ENCODE measurements at places on chromosomes 7 and 10.
A peak's percentile ranks its signal among the peaks of the same experiment; 100 is the strongest.

- peak; percentile 82 for DNase-seq
Observed at GRCh38 chr10:102644646-102645387, 538 bp downstream of the TRIM8 start.

DNA sequence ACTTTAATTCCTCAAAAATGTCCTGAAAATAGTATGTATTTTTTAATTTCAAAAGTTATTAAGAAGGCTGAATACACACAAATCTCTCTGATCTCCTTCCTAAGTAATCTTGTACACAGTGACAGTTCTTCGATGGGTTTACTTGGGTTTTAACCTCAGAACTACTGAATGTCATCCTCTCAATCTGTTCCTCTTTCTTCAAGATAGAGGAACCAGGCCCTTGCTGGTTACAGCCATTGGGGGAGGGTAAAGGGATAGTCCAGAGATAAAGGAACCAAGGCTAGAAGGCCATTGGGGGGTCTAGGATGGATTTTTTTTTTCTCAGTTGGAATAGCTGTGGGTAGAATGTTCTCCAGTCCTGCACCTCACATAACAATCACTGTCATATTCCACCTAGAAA is 224.9 kb downstream of the SKIDA1 start:
- no peak for DNase-seq

- DNase-seq, result no peak
Observed at GRCh38 chr10:47418321-47418720, 34.2 kb upstream of the ZNF488 start.

DNA sequence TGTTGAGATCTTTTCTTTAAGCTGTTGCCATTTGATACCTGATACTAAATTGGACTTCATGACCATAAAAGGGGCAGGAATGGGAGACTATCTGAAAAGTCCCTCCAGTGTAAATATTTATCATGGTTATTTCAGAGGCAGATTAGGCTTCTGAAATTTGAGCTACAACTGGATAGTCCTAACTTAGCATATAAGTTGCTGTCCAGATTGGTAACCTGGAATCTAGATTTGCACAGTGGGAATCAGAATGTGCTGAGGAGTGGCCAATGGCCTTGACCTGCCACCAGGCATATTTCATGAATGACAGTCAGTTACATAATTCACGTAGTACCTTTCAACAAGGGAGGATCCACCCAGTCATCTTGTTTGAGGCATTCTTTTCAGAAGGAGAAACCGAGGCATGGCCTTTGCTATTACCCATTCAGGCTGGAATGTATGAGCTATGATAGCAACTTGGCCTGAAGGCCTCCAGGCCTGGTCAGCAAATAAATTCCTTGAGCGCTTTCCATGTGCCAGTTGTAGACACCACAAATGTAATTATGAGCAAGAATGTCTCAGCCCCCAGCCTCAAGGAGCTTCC is 80.0 kb downstream of the EEPD1 start:
- DNase-seq, result no peak

DNA sequence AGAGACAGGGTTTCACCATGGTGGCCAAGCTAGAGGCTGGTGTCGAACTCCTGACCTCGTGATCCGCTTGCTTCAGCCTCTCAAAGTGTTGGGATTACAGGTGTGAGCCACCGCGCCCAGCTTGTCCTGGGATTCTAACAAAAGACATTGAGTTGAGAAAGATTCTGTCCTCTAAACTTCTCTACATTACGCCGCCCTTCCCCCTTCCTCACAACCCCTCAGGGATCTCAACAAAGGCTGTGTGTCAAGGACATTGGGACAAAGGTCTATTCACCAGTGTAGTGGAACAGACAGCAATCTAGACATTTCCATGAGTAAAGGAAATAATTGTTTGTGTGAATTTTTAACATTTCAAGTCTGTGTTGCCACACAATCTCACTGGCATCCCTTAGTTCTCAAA is 68.8 kb upstream of the KIF5B start:
- no peak for DNase-seq

DNA sequence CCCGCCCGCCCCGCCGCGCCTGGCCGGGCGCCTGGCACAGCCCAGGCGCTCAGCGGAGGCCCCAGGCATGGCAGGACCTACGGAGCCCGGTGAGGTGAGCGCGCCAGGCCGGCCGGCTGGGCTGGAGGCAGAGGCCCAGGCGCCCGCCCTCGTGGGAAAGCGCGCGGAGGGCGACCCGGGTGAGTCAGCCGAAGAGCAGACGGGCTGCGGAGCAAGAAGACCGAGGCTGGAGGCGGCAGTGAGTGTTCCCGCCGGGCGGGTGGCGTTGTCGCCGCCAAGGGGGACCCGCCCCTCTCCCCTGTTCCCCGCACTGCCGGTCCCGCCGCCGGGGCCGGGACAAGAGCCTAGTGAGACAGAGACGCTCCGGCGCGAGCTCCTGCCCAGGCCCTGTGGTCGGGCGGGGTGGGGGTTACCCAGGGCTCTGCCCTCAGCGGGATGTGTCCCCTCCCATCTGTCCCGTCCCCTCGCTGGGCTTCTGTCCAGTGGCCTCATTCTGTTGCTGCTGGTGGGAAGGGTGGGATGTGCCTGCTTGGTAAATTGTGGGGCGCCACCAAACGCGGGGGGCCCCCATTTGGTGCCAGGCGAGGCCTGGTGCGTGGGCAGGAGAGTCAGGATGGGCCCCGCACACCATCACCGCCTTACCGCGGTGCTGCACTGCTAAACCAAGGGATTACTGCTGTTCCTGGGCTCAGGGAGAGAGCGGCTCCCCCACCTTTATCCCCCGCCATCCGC is 17.0 kb upstream of the NODAL start:
- peak; percentile 75 for DNase-seq

DNA sequence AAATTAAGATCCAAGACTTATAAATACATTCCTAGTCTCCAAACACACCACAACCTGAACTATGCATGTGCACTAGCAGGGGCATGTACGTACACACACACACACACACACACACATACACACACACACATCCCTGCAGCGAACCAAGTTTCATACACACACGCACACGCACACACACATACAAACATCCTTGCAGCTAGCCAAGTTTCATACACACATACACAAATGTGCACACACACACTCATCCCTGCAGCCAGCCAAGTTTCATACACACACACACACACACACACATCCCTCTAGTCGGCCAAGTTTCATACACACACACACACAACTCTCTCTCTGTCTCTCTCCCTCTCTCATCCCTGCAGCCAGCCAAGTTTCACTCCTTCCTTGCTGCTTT is 82.7 kb upstream of the WIPF3 start:
- DNase-seq, result no peak

GRCh38 chr10:94879214-94879613 is 59.2 kb upstream of the CYP2C9 start:
- no peak for DNase-seq
